Fibroblast of skin of right quadriceps (primary cell): ENCODE measurements at places on chromosomes 5 and 9.

GRCh38 chr5:41670854-41671479 is 160.6 kb upstream of the PLCXD3 start:
- DNase-seq = no peak

GRCh38 chr5:15238006-15238405 is 262.0 kb upstream of the FBXL7 start:
- DNase-seq = no peak

DNA sequence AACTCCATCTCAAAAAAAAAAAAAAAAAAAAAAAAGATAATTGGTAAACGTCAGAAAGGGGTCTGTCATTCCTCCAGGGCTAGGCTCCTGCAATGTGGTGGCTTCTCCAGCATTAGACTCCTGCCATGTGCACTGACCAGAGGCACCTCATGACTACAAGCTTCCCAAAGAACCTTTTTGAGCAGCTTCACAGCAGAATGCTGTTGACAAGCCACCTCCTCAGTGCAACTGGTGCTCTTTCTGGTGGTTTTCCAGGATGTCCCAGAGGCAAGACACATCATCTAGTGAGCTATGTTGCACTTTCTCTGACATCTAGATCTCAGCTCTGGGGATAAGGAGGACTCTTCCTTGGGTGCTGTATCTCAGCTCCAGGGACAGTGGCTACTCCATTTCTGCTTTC is 11.6 kb downstream of the RPL37 start:
- DNase-seq = no peak

DNA sequence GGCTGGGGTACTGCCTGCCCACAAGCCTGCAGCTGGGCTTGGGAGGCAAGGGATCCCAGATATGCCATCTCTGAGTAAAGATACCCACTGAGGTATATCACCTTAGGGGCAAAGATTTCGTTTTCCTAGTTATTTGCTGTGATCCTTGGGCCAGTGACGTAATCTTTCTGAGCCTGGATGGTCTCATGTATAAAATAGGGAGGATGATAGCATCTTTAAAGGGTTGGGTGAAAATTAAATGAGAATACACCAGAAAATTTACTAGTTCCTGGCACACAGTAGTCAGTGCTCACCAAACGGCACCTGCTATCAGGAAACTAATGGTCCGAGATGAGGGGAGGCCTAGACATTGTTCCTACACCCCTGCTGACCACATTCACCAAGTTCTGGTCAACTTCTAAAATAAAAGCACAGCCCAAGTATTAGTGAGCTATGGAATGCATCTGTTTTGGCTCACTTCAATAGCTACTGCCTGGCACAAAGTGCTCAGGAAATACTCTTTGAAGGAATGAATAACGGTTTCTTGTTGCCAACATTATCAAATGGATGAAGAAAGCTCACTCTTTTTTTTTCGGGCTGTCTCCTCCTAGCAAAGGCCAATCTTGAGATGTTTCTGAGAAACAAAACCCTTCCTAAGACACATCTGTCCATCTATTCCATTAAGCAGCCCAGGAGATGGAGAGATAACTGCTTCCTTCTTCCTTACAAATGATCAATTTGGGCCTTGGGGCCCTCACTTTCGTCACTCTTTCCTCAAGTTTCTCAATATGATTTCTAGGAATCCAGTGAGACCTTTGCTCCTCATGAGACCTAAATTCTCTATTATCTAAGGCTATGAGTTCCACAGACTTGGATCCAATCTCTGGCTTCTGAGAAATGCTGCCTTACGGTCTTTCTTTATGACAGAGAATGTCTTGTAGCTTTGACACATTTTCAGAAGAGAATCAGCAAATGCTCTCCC is 98.2 kb downstream of the DPYSL3 start:
- no peak for DNase-seq

GRCh38 chr9:79604921-79605562 is 33.3 kb downstream of the TLE4 start:
- no peak for DNase-seq

GRCh38 chr5:114447084-114447773 is 85.4 kb downstream of the KCNN2 start:
- DNase-seq = no peak

DNA sequence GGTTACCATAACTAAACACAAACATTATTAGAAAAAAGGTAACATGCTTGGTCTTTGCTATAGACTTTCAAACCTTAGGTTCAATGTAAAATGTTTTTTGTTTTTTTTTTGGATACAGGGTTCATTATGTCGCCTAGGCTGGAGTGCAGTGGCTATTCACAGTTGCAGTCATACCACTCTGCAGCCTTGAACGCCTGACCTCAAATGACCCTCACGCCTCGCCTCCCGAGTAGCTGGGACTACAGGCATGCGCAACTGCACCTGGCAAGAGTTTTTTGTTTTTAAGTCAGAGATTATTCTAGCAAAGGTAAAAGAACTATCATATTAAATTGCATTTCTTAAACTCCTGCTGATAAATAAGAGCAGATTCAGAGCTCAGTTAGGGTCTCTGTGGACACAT is 55.1 kb upstream of the NR5A1 start:
- DNase-seq = no peak

GRCh38 chr5:143824851-143825720 is 13.1 kb downstream of the HMHB1 start:
- DNase-seq = peak; percentile 70

DNA sequence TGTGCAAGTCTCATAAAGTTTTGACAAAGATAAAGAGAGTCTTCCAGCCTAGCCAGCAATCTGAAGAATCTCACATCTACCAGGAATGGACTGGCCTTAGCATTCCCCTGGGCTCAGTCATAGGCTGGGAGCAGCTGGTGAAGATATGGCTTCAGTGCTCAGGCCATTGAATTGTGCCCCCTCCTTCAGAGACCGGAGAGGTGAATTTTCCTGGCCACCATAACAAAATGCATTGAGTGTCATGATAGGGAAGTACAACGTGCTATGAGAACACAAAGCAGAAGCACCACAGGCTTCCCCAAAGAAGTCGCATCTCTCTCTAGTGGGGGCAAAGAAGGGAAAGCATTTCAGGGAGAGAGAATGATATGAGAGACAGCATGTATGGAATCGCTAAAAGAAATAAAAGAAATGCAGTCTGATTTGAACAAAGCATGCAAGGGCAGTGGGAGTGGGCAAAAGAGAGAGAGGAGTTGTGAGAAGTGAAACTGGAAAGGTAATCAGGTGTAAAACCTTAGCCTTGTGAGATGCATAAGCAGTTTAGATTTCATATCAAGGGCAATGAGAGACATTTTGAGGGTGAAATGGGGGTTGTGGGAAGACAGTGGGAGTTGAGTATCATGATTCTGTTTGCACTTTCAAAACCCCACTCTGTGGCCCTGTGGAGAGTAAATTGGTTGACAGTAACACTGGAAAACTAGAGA is 57.1 kb upstream of the NMUR2 start:
- no peak for DNase-seq

GRCh38 chr9:126877418-126877817 is 17.0 kb downstream of the ZBTB34 start:
- no peak for DNase-seq

- no peak for DNase-seq
These were observed 3.8 kb upstream of the COL27A1 start for GRCh38 chr9:114151426-114151956.

- DNase-seq = no peak
These were observed 18.6 kb upstream of the ANGPTL2 start for GRCh38 chr9:127140842-127141675.

DNA sequence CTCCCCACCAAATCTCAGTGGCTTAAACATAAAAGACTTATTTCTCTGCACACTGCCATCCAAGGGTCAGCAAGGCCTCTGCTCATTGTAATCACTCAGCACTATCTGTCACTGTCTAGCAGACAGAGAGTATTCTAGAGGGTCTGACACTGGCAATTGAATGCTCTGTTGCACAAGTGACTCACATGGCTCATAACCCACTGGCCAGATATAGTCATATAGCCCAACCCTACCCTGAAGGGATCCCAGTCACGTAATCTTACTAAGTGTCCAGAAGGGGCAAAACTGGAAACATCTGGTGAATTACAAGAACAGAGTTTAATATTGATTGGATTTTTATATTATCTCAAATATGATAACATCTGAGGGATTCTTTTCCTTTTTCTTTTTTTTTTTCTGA is 80.7 kb downstream of the TSSK1B start:
- no peak for DNase-seq

GRCh38 chr5:133831491-133832224 is 136.8 kb downstream of the C5orf15 start:
- DNase-seq = peak; percentile 55

DNA sequence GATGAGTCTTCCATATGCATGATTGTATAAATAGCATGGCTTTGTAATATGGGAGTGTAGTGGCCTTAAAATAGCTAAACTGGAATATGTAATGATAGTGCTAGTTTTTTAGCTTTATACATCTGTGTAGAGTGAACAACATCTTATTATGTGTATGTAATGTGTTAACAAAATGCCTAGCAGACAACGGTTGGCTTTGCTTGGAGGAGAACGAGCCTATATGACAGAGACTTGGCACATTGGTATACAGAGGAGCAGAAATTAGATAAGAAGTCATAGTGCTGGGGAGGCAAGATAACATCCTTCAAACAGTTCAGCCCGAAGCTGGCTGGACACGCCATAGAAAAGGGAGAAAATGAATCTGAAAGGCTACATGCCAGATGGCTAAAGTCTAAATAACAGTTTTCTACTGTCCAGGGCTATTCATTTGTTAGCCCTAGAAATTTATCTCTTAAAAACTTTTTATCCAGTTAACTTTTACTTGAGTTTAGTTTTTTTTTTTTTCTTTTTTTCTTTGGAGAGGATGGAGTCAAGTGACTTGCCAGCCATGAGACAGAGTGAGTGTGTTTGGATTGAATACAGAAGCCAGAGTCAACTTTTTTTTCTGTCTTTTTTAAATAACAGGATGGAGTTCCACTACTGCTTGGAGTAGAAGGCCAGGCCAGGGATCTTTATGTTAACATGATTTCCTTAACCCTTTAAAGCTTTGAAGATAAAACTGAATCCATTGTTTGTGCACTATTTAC is 214.4 kb upstream of the ACTBL2 start:
- no peak for DNase-seq

DNA sequence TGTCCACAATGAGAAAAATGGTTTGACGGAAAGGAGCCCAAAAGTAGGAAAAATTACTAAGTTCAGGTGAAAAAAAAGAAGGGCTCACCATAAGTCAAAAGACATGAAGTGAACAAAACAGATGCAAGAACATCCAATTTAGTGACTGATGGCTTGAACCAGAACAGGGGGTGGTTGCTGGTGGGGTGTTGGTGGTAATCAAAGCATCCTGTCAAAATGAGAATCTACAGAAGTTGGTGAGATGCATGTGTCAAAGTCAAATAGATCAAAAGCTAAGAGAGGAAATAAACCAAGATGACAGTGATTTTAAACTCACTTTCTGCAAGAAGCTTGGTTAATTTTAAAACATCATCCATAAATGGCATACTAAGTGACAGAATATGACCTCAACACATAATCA is 117.4 kb downstream of the MLLT3 start:
- DNase-seq = no peak

DNA sequence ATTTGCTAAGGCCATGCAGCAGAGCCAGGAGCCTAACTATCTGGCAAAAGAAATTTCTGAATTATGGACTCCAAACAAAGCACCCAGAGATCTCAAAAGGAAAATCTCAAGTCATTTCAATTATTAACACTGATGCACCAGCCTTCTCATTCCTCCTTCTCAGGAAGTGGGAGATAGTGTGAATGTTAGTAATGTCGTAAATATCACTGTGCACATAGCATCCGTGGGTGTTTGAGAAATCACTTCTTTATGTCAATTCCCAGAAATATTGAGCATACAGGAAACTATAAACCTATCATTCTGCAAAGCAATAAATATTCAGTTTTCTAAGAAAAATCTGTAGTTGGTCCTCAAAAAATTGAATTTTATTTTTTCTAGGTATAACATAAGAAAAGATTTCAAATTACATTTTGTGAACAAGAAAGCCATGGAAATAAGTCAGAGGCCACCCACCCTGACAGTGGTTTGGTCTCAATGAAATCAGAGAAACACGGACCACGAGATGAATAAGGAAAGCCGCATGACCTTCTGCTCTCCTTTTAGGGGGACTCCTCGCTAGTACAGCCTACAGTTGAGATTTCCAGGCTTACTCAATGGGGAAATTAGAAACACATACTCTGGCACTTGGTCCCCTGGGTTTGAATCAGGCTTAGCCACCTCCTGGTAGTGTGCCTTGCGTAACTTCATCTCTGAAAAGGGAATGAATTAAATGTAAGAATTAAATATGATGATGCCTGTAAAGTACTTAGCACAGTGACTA is 120.6 kb downstream of the DIRAS2 start:
- DNase-seq = no peak

- DNase-seq = no peak
These were observed 614.5 kb downstream of the EFNA5 start for GRCh38 chr5:107056278-107056677.

DNA sequence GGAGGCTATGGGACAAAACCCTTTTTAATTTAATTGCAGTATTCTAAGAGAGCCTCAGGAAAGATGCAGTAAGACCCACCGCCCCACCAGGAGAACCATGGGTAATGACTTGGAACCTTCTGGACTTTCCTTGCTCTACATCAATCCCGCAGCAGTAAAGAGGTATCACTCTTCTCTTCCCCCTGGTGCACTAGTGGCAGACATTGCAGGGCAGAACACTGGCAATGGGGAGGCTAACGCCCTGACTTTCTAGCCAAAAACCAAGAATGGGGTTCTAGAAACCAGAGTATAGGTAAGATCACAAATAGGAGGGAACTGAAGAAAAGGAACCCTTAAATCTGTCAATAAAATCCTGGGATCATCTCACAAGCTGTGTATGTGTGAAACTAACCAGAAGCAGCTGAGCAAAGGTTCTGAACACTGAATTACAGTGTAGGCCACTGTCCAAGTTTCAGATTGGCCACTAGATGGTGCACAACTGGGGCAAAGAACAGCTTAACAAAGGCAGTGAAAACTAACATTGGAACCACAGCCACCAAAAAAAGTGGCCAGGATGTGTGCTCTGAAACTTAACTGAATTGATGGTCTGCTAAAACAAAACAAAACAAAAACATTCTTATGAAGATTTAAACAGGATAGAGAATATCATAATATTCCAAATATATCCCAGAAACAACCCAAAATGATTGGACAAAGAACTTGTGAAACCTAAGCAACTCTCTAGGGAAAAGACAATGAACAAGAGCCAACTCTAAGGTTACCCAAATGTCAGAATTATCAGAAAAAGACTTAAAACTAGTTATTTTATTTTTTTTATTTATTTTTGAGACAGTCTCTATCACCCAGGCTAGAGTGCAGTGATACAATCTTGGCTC is 6.6 kb upstream of the FAM151B start:
- DNase-seq = peak; percentile 55

DNA sequence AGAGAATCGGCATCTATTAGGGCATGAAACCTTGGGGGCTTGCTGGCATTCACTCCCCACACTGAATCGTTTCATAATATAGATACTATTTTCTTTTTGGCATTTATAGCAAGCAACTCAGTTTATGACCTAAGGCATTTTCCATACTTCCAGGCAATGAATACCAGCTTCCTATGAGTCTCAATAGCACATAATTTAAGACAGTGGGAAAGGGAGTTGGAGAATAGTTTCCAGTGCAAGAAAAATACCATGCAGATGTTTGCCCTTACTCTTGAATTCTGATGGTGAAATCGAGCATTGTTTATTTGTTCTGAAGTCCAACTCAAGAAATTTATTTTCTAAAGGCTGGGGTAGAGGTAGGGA is 175.8 kb upstream of the KLF9 start:
- peak; percentile 75 for DNase-seq

- peak; percentile 37 for DNase-seq
These were observed 30.2 kb upstream of the SMIM23 start for GRCh38 chr5:171755354-171755821.
